ENCODE measurements at places on chromosomes 3 and 15.

DNA sequence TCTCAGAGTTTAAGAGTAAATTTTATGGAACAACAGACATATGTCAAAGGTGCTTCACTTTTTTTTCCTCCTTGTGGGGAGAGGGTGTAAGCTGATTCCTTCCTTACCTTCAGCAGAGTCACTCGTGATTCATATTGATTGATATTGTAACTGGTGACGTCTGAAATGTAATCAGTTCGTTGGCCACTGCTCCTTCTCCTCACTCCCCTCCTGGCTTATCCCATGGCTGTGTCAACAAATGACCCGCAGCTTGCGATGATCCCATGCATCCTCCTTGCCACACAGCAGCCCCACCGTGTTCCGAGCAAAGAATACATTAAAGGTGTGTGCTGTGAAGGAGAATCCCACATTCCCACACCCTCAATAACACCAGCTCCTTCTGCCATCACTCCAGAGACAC is 7.3 kb downstream of the MGLL start:
- no peak for DNase-seq

DNA sequence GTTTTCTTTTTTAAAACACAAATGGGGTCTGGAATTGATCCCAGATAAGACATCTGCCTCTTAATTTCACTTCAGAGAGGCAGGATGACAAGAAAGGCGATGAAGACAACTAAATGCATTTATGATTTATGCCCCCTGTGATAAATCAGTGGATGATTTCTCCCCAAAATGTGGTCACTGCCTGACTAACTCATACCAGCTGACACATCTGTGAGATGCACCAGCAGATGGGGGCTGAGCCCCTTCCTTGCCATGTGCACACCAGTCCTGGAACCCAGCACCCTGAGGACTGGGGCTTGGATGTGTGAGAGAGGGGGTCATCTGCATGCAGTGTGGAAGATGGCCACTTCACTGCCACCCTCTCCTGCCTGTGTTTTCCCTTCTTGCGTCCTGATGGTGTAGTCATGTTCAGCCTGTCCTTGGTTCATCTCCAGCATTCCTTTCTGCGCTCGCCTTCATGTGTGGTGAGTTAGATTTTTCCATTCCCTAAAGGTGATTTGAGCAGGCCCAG is 264.3 kb downstream of the LRTM1 start:
- DNase-seq = no peak

DNA sequence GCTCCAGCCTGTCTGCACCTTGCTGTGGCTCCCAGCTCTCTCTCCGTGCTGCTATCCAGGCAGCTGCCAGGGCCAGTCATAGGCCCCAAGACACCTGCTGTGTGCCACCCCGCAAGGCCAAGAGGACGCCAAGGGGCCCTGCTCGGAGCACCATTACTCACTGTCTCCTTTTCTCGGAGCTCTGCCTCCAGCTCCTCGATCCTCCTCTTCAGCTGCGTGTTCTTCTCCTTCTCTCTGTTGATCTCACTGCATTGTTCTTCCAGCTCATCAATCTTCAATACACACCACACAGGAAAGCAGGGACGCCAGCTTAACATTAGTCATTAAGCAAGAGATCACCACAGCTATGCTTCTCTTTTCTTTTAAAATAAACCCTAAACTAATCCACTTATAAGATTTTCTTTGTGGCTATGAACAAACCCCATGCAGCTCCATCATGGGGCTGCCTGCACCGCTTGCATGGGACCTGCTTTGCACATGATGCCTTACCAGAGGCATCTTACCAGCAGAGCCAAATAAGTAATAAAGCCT is 42.6 kb downstream of the WHAMM start:
- no peak for DNase-seq

GRCh38 chr3:133196527-133196926 is 158.3 kb downstream of the TMEM108 start:
- DNase-seq = no peak

DNA sequence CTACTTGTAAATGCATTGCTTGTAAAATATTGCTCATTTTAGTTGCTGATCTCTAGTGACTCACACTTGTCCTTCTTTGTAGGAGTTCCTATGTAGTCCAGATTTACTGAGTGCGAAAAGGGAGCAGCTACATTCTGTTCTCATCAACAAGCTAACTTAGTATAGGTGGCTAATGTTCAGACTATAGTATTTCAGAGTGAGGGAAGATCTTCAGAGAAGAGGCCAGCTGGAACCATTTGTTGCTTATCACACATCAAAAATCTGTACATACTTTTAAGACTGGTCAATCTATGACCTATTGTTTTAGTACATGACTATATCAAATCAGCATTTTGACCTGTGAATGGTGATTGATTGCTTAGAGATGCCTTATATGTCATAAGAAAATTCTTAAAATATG is 71.3 kb upstream of the THSD4 start:
- DNase-seq = no peak

GRCh38 chr3:177714945-177715344 is 517.7 kb upstream of the TBL1XR1 start:
- DNase-seq = no peak

DNA sequence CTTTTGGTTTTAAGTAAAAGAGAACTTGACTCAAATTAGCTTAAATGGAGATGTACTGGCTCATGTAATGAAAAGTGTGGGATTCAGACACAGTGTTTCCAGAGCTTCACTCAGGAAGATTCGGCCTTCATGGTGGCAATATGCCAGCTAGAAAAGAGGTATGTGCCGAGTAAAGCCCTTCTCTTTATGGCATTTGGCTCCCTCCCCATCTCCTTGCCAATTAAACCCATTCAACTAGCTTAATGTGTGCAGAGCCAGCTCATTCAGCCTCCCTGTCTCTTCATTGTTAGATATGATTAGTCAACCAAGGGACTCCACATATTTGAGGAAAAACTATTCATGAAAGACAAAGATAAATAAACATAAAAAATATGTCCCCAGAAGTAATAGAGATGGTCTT is 15.0 kb upstream of the TRANK1 start:
- DNase-seq = peak; percentile 92

DNA sequence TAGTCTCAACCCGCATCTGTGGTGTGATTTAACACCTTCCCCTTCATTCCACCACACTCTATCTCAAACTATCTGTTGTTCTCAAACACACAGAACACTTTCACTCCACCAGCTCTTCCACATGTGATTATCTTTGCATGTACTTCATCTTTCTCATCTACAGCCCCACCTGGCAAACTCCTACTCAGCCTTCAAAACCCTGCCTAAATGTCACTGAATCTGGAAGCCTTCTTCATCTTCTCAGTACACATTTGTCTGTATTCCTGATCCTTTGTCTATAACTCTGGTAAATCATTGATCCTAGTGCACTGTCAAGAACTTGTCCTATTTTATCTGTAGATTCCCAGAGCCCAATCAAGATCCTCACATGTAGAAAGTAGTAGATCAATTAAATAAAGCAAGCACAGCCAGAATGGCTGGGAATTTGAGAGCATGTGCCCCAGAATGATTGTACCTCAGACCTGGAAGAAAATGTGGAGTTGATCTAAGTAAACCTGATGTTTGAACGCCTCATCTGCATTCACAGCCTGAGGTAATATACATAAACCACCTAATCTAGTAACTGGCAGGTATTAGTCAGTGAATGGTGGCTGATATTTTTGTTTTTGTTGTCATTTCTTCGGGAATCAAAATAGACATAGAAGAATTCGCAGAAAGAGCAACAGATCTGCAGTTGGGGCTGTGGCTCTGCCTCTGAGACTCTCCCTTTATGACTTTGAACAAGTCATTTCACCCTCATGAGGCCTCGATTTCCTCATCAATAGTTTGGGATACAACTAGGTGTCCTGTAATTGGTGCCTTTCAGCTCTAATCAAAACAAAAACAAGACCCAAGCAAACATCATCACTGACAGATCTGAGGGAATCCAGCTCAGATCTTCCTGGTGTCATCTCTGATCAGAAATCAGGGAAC is 28.0 kb upstream of the MAGEF1 start:
- no peak for DNase-seq

- no peak for DNase-seq
Measured at GRCh38 chr3:150439657-150440056, 31.6 kb downstream of the TSC22D2 start.

GRCh38 chr3:54859184-54859583 is 68.7 kb downstream of the LRTM1 start:
- DNase-seq = no peak

DNA sequence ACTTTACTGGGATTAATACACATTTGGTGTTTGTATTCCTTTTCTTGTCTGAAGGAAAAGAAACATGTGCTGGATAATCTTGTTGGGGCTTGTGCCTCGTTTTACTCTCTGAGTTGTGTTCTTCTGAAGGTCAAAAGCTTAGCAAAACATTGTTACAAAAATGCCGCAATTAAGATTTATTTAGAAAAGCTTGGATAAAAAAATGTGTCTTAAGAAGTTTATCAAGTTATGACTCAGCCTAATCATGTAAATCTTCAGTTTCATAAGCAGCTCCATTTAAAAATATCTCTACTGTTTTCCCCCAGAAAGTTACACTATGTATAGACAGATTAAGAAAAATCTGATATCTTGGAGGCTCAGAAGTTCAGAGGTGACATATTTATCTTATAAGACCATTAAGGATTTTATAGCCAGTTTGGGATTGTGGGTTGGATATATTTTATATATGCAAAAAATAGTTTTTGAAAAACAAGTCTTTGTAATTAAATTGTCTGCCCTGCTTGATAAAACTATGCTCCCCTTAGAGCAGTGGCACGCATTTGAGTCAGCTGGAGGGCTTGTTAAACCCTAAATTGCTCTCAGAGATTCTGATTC is 56.5 kb downstream of the CLDN11 start:
- no peak for DNase-seq

DNA sequence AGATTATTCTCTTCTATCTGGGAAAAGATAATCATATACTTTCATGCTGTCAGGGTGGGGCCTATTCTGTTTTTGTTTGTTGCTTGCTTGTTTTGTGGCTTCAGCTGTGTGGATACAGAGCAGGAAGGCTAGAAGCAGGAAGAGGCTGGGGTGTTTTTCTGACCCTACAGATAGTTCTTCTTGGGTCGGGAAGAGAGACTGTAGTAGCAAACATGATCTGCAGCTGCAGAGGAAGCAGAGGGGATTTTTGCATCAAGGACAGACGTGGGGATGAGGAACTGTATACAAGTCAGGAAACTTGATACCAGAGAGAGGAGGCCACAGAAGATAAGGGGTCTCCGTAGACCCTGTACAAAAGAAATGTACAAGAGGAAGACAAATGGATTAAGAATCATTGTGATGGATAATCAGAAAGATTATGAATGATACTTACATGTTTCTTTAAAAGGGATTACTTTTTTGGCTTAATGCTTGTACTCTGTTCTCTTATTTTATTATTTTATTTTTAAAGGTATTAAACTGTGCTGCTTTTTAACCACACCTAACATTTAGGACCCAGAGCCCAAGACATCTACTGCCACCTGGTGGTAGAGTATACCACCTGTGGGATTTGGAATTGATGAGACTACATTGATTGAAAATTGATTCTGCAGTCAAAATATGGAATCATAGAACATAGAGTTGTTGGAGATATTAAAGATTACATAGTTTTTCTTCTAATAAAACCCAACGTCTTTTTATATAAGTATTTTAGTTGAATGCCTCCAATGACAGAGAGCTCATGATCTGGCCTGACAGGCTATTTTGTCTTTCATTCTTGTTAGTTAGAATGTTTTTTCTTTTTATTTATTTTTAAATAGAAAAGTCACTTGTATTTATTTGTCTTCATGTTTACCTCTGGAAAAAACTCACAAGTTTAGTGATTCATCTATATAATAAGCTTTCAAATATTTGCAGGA is 87.3 kb upstream of the ROPN1 start:
- DNase-seq = peak; percentile 69

- no peak for DNase-seq
Measured at GRCh38 chr3:197088370-197088769, 58.8 kb upstream of the MELTF start.

DNA sequence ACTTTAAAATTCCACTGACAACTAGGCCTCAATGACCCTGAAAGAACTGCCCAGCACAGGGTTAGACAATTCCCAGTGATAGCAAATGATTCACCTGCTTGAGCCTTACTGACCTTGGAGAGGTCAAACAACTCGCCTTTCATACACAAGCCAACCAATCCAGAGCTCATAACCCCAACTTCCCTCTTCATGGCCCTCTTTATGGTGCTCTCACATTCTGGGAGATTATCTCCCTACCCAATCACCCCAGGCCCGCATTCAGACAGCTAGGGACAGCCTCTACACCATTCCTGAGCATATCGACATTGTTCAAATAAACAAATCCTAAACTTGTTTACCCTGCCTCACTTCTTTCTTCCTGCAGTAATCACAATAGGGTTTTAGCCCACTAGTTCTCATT is 32.2 kb upstream of the COLQ start:
- no peak for DNase-seq

- no peak for DNase-seq
Measured at GRCh38 chr15:97708252-97708651, 252.3 kb upstream of the ARRDC4 start.

DNA sequence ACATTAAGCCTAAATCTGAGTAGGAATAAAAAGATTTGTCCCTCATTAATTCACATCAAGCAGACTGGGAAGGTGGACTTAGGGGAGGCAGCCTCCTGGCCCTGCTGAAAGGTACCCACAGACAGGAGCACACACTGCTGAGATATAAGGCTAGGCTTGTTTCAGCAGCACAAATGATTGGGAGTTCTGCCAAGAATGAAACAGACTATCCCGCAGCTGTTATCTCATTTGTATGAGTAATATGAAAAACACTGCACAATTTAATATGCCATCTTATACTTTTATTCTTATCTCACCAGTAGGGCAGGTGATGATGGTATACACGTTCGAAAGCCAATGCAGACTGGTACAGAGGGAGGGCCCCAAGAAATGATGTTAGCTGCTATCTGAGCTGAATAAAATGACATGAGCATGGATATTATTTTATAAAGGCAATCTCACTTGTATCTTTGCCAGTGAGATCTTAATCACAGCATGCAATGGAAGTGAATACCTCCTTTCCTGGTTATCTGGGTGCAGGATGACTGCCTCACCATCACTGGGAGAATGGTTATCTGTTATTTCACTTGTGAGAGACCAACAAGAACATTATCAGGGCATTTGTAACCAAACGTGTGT is 258.7 kb upstream of the PPP2R3A start:
- DNase-seq = peak; percentile 14

GRCh38 chr3:45559560-45560118 is 34.9 kb upstream of the LIMD1 start:
- DNase-seq = no peak

DNA sequence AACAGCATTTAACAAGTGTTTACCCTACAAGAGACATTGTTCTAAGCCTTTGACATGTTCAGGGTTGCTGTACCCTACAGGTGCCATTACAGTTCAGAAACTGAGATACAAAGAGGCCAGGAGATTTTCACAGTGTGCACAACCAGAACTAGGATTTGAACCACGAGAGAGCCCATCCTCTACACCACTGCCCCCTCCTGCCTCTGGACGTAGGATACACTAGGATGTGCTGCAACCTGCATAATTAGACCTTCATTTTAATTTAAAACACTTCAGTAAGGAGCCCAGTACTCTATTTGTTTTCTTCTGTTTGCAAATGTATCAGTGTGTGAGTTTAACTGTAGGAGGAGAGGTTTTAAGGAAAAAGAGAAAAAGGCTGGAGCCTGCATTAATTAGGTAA is 123.1 kb upstream of the RARB start:
- no peak for DNase-seq

- no peak for DNase-seq
Measured at GRCh38 chr3:145266368-145266767, 894.6 kb downstream of the PLOD2 start.

Measured in NCI-H1092 treated with DMSO at 0.1 percent for 48 hours (cell line).